Activated CD4-positive, alpha-beta T cell treated with anti-CD3 and anti-CD28 coated beads for 1 hour (primary cell): ENCODE measurements at places on chromosomes 16 and 17.

DNA sequence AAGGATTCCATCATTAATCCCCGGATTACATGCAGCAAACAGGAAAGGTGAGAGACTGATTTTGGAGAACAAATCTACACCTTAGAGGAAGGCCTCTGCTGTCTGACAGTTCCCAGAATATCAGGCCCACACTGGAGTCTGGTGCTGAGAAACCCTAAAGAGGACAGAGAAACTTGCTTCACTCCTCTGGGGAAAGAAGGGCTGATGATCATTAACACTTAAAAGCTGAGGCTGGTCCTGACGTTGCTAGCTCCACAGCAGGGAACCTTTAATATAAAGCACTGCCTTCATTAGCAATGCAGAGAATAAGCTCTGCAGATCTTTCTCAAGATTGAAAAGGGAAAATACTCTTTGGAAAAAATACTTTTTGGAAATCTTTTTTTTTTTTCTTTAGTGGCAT, 1472.4 kb upstream of the GOT2 start:
- no peak for DNase-seq

DNA sequence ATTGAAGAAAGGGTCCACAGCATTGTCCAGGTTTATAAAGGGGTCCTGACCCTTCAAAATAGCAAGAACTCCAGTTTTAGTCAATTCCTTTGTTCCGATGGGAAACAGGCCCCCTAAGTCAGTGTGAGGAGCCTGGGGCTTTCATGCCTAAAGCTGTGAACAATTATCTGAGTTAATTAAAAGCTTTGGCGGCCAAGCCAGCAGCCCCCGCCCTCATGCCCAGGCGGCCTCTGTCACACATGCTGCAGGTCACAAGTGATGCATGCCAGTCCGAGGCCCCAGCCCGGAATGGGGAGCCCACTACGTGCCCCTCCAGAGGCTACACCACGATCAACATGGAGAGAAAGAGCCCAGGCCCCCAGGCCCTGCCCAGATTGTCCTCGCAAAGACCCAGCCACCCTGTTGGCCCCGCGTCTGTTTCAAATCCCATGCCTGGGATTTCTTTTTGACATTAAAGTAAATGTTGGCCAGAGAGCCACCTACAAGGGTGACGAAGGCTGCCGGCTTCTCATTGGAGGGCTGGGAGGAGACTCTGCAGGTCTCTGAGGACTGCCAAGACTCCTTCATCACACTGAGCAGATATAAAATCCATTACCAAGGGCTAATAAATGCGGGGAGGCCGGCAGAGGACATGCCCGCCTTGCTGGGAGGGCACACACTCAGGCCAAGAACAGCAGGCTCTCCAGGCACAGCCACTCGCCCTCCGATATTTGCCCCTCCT, 14.5 kb upstream of the PITPNM3 start:
- DNase-seq = no peak

GRCh38 chr16:25270577-25270976, 12.9 kb upstream of the ZKSCAN2 start:
- DNase-seq = no peak

- DNase-seq = no peak
These were observed 48.4 kb downstream of the SEC14L1 start for GRCh38 chr17:77189148-77189547.

GRCh38 chr17:66429680-66430079, 127.3 kb downstream of the PRKCA start:
- DNase-seq = no peak

- DNase-seq = no peak
These were observed 148.0 kb upstream of the TNRC6C start for GRCh38 chr17:77810536-77810935.

- no peak for DNase-seq
These were observed 396.6 kb upstream of the DYNLRB2 start for GRCh38 chr16:80144191-80144590.
